A172 (cell line): ENCODE measurements at places on chromosomes 16 and 17. TPM values are rescaled to one million over a fixed set of nuclear protein-coding genes. Genes with fewer than 3 reads are reported as not detected.

- DNase-seq: no peak
Observed at GRCh38 chr16:49594153-49594552, 220.5 kb downstream of the C16orf78 start.

- no peak for DNase-seq
Observed at GRCh38 chr16:16041196-16041892, 91.9 kb downstream of the ABCC1 start.

DNA sequence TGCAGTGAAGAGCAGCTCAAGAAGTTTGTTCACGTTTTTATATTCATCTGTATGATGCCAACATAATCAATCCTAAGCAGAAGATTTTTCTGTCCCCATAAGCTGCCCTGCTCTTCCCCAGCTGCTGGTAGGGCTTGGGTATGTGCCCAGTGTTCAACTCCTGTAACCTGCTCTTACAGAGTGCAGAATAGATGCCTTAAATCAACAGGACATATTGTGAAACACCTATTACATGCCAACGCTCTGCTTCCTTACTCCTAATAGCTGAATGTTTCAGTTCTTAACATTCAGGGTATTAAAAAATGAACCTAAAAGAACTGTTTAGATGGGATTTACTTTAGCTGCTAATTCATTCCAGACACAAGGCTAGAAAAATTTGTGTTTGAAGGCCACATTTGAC lies 190.9 kb downstream of the HS3ST3A1 start:
- DNase-seq: no peak

C17orf78 gene
- not detected in 2 replicates for total RNA-seq

GRCh38 chr17:5272322-5272721 lies 9.8 kb upstream of the RABEP1 start:
- no peak for DNase-seq

DNA sequence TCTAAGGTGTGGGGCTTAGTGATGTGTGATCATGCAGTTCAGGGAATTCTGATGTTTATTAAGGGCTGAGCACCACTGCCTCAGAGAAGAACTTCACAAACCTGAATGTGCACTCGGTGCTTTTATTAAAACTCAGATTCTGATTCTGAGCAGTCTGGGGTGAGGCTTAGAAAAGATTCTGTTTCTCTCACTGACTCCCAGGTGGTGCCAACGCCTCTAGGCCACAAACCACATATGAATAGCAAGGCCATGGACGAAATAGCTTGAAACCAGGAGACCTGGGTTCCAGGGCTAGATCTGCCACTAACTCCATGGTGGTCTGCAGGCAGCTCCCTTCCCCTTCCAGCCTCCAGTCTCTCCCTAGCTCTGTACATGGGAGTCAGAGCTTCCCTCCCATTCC lies 169.1 kb downstream of the HS3ST3B1 start:
- no peak for DNase-seq

ATP2C2 gene
- not detected in 2 replicates for total RNA-seq

MT1M gene
- not detected in 2 replicates for total RNA-seq

DNA sequence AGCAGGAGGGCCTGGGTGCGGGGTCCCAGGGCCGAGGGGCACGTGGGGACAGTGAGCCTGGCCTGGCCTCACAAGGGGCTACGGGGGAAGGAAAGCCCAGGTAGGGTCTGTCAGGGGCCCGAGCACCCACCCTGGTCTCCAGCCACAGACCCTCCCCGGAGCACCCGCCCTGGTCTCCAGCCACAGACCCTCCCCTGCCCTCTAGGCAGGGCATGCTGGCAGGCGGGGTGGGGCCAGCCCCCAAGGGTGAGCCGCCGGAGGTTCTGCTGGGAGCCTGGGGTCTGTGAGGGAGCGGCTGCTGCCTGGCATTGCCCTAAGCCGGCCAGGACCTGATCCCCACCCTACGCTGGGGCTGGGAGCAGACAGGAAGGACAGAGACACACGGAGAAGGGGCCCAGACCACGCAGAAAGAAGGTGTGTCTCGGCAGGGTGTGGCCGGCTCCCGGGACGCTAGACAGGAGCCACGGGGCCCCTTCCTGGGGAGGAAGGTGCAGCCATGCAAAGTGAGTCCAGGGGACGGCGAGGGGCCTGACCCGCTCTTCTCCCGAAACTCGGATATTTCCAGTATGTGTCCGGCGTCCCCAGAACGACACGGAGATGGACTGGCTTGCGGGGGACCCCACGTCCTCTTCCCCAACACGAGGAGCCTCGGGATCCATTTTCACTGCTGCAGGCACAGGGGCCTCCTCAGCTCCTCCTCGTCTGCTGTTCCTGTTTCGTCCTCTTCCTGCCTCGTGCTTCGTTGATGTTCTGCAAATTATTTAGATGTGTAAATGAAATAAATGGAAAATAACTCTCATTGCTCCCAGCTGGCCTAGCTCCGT lies 15.5 kb downstream of the UTS2R start:
- DNase-seq: no peak

DNA sequence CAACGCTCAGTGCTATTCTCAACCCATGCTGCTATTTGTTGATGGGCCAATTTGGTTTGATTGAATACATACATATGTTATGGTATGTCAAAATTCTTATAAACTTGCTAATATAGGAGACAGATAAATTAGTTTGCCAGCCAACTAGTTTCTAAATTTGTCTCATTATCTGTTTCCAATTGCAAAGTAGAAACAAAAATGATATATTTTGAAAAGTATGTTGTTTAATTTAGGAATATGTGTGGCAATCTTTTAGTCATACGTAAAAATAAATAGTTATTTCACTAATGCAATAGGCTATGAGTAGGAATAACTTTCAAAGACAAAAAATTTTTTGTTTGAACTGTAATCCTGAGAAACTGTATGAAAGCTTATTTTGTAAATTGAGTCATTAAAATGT lies 210.6 kb upstream of the KCNJ16 start:
- no peak for DNase-seq

- no peak for DNase-seq
Observed at GRCh38 chr16:87818533-87819161, 50.7 kb downstream of the SLC7A5 start.

GRCh38 chr17:39605492-39606433 lies 2.0 kb downstream of the NEUROD2 start:
- no peak for DNase-seq

DNA sequence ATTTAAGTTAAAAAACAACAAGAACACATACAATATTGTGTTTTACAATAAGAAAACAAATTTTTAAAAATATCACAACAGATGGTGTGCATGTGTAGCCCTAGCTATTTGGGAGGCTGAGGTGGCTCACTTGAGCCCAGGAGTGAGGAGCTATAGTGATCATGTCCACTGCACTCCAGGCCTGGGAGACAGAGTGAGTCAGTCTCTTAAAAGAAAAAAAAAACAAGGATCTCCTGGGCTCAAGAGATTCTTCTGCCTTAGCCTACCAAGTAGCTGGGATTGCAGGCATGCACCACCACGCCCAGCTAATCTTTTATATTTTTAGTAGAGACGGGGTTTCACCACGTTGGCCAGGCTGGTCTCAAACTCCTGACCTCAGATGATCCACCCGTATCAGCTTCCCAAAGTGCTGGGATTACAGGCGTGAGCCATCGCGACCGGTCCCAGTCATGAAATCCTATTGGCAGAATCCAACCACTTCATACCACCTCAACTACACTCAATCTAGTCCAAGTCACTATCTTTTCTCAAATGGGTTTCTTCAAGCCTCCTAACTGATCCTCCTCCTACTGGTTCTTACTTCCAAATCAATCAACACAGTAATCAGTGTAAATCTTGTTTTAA lies 55.0 kb downstream of the STH start:
- peak; percentile 38 for DNase-seq

RCVRN gene
- total RNA-seq: not detected in 2 replicates

DNA sequence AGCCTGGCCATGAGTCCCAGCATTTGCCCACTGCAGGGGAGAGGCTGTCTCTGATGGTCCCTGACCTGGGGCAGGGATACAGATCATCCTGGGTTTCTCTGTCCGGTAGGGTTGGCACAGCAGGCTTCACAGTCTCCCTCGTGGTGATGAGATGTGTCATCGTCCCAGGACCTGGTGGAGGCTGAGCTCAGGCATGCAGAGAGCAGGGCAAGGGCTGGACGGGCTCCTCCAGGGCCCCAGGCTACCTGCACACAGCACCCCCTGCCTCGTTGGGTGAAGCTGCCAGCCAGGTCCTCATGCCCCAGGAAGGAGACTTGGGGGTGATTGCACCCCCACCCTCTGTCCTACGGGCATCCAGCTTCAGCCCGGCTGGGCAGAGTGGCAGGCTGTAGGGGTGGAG lies 155.8 kb upstream of the GSE1 start:
- peak; percentile 63 for DNase-seq

RNF157 gene
- total RNA-seq: 7.0 and 8.3 TPM in 2 replicates

NPW gene
- 0.14 TPM in 1 of 2 replicates, not detected in the other for total RNA-seq

NOG gene
- 94.6 and 149 TPM in 2 replicates for total RNA-seq

DNA sequence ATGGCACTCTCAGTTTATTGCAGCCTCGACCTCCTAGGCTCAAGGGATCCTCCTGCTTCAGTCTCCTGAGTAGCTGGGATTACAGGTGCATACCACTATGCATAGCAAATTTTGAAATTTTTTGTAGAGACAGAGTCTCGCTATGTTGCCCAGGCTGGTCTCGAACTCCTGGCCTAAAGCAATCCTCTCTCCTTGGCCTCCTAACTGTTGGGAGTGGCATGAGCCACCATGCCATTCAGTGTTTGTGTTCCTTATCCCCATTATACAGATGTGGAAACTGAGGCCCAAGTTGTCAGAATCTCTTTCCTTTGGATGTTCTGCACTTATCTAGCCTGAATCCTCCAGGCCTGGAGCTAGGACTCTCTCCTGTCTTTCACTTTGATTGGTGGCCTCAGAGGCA lies 40.8 kb upstream of the NKD1 start:
- DNase-seq: no peak

- DNase-seq: peak; percentile 38
Observed at GRCh38 chr16:67661101-67661761, 471 bp downstream of the PARD6A start.

DNA sequence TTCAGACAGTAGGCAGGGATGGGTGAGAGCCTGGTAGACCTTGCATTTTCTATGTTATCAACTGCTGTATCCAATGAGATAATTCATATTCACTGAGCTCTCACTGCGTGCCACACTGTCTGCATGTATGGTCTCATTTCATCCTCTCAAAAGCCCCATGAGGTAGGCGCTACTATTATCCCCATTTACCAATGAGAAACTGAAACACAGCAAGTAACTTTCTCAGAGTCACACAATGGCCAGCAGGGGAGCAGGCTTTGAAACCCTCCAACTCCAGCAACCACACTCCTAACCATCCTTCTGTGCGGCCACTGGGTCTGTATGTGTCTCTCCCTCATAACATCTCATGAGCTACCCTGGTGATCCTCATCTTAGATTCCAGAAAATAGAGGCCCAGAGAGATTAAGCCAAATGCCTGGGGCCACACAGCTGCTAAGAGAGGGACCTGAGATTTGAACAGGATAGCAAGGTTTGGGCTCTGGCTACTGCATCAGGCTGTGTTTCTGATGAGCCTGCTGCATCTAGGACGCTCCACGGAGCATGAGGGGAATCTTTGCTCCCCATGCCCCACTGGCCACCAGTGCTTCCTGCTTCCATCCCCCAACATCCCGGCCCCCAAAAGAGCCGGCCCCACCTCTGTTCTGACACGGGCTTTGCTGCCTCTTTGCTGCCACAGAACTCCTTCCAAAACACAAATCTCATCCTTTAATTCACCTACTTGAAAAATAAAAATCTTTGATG lies 3.2 kb downstream of the CCR7 start:
- no peak for DNase-seq

DNA sequence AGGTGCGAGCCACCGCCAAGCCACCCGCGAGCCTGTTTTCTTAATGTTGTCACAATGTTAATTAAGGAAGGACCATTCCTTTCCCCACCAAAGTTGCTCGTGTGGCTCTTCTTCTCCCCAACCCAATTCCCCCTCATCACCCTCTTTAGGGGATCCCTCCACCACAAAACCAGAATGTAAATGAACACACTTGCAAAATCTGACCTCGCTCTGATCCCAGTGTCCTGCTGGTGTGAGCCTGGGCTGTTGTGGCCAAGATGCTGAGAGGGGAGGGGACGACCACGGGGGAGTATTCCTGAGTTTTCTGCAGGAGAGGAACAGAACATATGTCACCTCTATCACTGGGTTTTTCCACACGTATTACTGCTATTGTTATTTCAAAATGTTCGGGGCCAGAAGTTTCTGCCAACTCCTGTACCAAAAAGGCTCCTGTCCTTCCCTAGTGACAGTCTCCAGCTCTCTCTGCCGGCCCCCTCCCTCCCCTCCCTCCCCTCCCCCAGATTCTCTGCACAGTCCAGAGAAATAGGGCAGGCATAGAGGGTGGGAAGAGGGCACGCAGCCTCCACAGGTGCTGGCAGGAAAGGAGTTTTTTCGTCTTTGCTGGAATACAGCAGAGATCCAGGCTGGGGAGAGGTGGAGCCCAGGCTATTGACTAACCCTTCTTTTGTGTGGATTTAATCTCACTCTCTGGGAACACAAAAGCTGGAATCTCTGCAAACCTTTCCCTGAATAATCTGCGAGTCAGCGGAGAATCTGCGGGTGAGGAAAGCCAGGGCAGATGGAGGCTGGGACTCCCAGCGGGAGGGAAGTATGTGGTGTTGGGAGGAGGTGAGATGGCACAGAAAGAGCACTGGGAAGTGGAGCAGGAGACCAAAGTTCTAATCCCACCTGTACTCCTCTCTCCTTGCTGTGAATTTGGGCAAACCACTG lies 4.5 kb upstream of the CA4 start:
- no peak for DNase-seq

DNA sequence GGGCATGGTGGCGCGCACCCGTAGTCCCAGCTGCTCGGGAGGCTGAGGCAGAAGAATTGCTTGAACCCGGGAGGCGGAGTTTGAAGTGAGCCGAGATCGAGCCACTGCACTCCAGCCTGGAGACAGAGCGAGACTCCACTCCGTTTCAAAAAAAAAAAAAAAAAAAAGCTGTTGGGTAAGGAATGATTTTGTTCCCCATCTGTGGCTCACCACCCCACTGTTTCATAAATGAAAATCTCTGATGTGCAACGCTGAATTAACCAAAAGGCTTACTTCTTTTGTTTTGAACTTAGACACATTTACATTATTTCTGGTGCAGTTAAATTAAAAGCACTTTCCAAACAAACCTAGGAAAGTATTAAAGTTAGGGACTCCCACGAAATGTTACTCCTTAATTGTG lies 1.2 kb upstream of the METTL9 start:
- no peak for DNase-seq

NEUROD2 gene
- total RNA-seq: not detected in 2 replicates

DNA sequence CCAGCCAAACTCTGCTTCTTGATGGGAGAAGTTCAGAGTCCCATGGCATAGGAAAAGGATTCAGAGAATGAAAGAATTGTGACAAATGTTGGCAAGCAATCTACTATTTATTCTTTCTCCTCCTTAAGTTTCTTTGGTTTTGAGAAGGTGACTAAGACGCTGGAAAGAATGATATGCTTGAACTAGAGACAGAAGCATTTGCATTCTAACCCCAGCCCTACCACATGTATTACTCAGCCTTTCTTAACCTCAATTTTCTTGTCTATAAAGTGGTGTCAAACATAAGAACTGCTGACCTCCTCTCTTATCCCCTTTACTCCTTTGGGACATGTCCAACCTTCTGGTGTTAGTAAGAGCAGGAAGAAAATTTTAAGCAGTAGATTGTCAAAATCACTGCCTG lies 124.7 kb downstream of the HS3ST2 start:
- no peak for DNase-seq

DNA sequence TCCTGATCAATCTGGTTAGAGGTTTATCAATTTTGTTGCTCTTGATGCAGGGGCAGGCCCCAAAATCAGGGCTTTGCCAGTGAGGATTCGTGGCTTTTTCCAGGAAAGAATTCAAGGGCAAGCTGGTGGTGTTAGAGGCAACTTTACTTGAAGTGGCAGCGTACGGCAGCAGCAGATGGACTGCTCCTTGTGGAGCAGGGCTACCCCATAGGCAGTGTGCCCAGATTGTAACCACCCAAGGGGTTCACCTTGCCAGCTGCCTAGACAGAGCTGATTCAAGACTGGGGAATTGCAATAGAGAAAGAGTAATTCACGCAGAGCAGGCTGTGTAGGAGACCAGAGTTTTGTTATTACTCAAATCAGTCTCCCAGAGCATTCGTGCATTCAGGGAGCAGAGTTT lies 16.7 kb downstream of the DRC7 start:
- no peak for DNase-seq
